ENCODE measurements at places on chromosomes 1 and 21.

GRCh38 chr1:25631750-25632485 is 15.3 kb downstream of the MAN1C1 start:
- DNase-seq = peak; percentile 39

DNA sequence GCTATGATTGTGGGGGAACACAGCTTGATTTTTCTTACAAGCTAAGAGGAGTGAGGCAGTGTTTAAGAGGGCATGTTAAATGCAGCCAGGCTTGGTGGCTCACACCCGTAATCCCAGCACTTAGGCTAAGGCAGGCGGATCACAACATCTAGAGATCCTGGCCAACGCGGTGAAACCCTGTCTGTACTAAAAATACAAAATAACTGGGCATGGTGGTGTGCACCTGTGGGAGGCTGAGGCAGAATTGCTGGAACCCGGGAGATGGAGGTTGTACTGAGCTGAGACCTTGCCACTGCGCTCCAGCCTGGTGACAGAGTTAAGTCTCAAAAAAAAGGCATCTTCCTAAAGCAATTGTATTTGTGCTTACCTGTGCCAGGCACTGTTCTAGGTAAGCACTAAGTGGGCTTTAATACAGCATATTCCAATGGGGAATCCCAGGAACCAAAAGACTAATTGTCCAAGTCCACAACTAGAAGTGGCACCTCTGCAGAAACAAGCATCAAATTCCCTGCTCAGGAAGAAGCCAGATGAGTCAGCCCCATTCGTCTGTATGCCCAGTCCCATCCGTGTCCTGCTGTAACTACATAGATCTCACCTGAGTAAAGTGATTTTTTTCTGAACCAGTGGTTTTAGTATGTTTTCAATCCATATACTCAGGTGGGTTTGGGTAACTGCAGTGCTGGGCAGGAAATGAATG is 4.6 kb downstream of the RCC1 start:
- DNase-seq = peak; percentile 12

- DNase-seq = no peak
Measured at GRCh38 chr1:173495609-173496267, 18.6 kb downstream of the PRDX6 start.

DNA sequence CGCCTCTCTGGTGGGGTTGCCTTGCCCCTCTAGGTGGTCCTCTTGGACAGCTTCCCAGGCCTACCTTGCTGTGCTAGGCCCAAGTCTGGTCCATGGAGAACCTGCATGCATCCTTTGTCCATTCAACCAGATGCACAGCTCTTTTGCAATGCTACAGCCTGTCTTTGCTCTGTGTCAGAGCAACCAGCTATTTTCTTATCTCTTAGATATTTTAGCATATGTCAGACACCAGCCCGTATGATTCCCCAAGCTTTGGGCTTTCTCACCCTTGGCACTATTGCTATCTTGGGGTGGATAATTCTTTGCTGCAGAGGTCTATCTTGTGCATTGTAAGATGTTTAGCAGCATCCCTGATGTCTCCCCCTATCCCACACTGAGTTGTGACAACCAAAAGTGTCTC is 32.3 kb downstream of the TNN start:
- no peak for DNase-seq

GRCh38 chr1:98896711-98897445 is 107.8 kb downstream of the PLPPR5 start:
- no peak for DNase-seq

DNA sequence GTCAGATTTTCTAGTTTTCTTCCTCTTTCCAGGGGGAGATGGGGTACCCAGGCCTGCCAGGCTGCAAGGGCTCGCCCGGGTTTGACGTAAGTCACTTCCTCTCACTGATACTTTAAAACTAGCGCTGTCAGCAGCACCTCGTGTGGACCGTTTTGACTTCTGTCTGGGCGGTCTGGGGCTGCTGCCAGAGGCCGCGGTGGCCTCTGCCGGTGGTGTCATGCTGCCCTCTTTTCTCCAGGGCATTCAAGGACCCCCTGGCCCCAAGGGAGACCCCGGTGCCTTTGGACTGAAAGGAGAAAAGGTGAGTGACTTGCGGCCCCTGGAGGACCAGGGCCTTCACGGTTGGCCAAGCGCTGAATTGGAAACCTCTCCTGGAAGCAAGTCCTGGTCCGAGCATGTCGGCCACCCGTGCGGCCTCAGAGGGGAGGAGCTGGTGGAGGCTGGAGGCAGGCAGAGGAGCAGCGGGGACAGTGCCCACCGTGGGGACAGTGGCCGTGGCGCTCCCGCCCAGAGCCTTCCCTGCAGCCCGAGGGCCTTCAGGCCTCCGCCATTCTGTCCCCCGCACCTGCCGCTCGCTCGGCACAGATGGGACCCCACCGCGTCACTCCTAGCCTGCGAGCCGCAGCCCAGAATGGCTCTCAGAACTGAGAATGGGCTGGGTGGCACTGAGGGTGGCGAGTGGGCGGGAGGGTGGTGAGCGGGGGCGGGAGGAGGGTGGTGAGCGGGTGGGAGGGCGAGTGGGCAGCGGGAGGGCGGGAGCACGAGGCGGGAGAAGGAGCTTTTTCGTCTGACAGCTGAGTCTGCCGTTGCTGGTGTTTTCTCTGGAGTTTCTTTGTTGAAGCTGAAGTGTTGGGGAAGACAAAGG is 9.4 kb downstream of the COL6A1 start:
- no peak for DNase-seq

- no peak for DNase-seq
Measured at GRCh38 chr1:226335661-226336060, 26.7 kb upstream of the LIN9 start.

DNA sequence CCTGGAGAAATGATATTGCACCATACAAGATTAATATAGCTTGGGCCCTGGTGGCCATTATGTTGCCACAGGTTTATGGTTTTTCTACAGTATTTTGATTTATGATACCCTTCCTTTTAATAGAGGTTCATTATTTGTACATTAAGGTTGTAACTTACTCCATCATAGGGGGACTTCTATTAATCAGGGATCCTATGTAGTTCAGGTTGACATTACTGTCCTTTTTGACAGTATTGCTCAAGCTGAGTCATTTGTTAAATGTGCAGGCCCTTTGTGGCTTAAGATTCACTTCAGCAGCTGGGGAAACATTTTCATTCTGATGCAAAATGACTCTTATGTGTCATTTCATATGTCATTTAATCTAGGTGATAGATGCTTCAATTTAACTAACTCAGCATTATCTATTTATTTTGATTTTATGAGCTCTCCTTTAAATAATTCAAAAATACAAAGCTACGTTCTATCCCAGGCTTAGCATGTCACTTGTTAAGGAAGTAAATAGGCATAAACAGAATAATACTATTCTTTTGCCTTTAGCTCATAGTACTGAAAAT is 686.9 kb upstream of the NCAM2 start:
- DNase-seq = no peak

DNA sequence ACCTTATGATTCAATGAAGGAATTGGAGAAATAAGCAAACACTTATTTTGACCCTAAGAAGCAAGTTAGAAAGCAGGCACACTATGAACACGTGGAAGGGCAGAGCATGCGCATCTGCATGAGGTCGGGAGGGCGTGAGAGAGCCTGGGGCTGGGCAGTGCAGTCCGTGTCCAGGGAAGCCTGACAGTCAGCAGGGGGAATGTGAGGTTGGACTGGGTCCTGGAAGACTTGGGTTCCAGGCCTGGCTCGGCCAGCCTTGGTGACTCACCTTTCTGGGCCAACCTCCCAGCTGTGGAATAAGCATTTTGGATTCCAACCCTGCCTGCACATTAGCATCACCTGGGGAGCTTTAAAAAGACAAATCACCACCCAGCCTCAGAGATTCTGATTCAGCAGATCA is 26.6 kb upstream of the LMX1A start:
- DNase-seq = no peak
